ELF-1 (cell line): ENCODE measurements at places on chromosomes 1 and 21.

- no peak for DNase-seq
Measured at GRCh38 chr1:245404952-245405351, 250.2 kb downstream of the KIF26B start.

DNA sequence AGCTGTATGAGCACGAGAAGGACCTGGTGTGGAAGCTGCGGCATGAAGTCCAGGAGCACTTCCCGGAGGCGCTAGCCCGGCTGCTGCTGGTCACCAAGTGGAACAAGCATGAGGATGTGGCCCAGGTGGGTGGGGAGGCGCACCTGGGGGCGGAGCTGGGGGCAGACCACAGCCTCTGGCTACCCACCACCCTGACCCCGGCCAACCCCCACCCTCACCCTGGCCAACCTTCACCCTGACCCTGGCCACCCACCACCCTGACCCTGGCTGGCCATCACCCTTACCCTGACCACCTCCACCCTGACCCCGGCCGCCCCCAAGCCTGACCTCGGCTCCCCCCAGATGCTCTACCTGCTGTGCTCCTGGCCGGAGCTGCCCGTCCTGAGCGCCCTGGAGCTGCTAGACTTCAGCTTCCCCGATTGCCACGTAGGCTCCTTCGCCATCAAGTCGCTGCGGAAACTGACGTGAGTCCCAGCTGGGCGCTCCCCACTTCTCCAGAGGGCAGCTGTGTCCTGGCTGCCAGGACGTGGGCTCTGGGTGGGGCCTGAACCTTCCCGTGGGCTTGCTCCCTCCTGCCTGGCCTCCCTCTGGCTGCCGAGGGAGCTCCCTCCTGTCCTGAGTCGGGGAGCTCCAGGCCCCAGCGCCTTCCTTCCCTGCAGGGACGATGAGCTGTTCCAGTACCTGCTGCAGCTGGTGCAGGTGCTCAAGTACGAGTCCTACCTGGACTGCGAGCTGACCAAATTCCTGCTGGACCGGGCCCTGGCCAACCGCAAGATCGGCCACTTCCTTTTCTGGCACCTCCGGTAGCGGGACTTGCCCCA, 69.5 kb downstream of the PIK3CD start:
- DNase-seq: no peak

GRCh38 chr1:64701886-64702285, 43.0 kb upstream of the RAVER2 start:
- DNase-seq: no peak

GRCh38 chr1:79785561-79785960, 779.0 kb upstream of the ADGRL4 start:
- DNase-seq: no peak

DNA sequence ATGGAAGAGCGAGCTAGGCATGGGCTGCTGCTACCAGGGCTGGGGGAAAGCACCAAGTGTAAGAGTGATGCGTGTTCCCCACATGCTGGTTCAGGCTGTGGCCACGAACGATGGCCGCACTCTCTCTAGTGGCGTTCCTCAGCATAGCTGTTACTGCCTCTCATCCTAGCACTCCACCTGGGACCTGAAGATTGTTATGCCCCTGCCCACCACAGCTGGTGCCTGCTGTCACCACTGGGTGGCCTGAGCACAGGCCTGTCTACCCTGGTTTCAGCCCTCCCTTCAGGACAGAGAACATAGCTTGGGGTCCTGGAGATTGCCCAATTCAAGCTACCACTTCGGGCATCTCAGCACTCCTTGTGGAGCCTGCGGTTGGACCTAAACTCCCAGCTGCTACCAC, 80.1 kb upstream of the PDC start:
- peak; percentile 1 for DNase-seq

GRCh38 chr1:203652724-203653461, 26.3 kb downstream of the ATP2B4 start:
- no peak for DNase-seq
